Vagina (tissue), 2 donors: ENCODE measurements at places on chromosomes 12 and 14. TPM values are rescaled to one million over a fixed set of nuclear protein-coding genes. Genes with fewer than 3 reads are reported as not detected.
A peak's percentile ranks its signal among the peaks of the same experiment; 100 is the strongest.

Gene OTOGL
- under 0.01 TPM for total RNA-seq

Gene RAB3IP
- total RNA-seq: 7.9 TPM

Gene CCDC59
- 42.2 TPM for total RNA-seq

DNA sequence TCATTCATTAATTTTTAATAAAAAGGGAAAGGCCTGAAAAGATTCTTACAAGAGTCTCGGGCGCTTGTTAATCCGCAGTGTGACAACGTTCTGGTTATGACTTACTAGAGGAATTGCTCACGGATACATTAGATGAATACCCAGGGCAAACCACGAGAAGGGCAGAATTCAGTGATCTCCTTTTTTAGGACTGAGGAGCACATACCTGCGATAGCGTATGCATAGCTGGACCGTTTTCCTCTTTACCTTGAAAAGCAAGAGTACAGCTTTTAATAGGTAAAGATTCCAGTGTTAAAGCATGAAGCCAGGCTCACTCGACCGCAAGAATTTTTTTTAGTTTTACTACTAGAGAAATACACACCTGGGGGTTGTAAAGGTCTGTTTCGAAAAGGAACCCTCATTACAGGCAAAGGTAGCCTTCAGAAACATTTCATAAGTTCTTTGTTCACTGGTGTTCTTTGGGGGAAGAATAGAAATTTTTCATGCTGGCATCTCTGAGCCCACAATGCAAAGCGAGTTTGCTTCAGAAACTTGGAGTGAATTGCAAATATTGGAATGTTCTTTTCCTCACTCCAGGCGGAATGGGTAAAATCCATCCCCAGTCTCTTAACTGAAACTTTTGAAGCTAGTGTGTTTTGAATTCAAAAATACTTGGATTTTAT, 953 bp downstream of the MAPK1IP1L start:
- peak overlapping the region; percentile 99 for H3K27ac ChIP-seq
- H3K4me3 ChIP-seq: peak overlapping the region; percentile 97
- H3K27me3 ChIP-seq: no peaks in the 10 kb centered on the region
- DNase-seq: no peak
- H3K36me3 ChIP-seq: no peaks in the 10 kb centered on the region
- H3K4me1 ChIP-seq: peaks cover 55% of the 10 kb centered on the region
